ENCODE measurements at places on chromosomes 2 and 18. TPM values are rescaled to one million over a fixed set of nuclear protein-coding genes. Genes with fewer than 3 reads are reported as not detected.

STARD6 gene
- not detected for total RNA-seq

SCYGR3 gene
- total RNA-seq: not detected

GLS gene
- total RNA-seq: 292 TPM

TRABD2A gene
- 93.7 TPM for total RNA-seq

TPGS2 gene
- total RNA-seq: 30.3 TPM

RNF125 gene
- total RNA-seq: 72.6 TPM

PDE11A gene
- not detected for total RNA-seq

NMUR1 gene
- total RNA-seq: 0.55 TPM

DNA sequence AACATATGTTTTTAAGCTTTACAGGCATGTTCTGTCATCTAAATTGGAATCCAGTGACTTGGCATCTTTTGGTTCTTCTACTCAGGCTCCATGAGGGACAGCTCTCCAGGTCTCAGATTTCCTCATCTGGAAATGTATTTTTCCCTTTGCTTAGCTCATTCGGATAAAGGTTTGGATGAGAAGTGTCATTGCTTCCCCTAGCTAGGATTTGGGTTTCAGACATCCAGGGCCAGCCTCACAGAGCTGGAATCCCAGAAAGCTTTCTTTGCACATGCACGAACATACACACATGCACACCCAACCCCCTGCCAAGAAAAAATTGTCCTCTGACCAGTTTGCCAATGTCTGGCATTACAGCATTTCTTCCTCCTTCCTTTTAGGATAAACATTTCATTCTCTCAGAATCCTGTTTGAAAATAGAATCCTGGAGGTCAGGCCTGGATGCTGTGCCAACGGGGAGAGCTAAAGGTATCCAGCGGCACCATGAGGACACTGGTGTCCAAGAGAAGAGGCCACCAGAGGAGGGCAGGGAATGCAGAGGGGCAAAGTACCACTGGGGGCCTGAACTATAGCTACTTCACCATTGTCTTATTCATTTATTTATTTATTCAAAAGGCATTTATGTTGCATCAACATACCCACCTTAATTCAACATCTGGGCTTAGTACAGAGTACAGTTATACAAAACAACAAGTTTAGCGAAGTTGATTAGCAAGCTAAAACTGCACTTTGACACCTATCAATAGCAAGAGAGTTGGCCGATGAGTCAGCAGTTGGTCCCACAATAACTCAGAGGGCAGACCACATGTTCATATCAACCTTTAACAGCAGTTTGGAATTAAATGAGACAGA lies 97.9 kb upstream of the ATL2 start:
- DNase-seq: no peak

- DNase-seq: no peak
Observed at GRCh38 chr2:154425994-154426393, 272.5 kb upstream of the KCNJ3 start.

- DNase-seq: no peak
Observed at GRCh38 chr2:37600735-37601134, 70.7 kb downstream of the CDC42EP3 start.

GRCh38 chr2:2742726-2743125 lies 411.7 kb upstream of the MYT1L start:
- DNase-seq: no peak

DNA sequence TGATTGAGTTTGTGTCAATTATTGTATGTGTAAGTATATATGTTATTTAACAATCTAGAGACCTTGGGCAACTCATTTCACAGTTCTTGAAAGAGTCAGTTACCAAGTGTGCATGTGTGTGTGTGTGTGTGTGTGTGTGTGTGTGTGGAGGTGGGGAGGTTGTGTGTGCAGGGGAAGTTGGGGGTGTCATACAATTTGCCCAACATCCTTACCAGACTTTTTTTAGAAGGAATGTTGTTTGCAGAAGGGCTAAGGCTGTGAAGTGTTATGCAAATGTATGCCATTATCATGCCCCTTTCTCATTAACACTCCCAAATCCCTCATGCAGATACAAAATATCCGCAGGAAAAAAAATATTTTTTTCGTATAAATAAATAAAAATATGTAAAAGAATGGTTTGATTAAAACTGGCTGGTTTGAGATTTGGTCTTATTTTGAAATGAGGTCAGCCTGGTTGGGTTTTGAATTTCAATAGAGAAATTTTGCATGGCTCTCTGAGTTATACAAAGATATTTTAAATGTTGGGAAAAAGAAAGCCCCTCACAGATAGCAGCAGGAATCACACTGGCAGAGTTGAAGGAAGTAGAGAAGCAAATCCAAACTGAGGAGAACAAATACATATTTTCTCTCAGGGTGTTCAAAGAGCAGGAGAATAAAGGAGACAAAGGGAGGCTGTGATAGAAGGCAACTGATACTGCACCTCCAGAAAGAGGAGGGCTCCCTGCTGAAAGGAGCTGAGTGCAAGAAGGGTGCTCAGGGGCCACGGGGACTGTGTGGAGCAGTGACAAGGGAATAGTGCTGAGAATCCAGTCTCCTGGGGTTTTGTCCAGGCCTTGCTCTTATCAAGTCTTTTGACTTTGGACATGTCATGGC lies 1365.5 kb upstream of the CELF4 start:
- DNase-seq: no peak

- DNase-seq: no peak
Observed at GRCh38 chr2:75031906-75032803, 73.7 kb downstream of the POLE4 start.

- no peak for DNase-seq
Observed at GRCh38 chr2:161407597-161407996, 8.5 kb upstream of the TBR1 start.

DNA sequence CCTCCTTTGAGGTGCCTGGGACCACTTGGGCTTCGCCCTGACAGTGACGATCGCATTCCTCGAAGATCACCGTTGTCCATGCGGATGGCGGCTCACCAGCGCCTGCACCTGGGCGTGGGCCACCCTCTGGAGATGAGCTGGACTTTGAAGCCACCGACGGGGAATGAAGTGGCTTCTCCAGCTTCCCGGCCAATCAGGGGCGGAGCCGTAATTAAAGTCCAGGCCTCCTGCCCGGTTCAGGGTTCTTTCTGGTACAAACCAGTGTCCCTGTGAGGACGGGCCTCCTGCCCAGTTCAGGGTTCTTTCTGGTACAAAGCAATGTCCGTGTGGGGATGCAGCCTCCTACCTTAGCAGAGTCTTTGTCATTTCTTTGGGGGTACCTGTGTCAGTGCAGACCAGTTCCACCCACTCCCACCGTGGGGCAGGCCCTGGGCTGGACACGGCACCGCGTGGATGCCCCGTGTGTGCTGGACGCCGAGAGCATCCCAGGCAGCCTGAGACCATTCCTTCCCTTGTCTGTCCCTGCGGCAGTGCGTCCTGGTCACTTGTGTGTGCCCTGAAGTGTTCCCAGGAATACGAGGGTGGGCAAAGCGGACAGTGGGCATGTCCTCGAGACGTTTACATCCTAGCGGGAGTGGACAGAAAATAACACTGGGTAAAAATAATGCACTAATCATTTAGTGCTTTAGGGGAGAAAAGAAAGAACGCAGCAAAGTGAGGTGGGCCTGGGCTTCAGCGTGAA lies 55.0 kb downstream of the KCNG2 start:
- DNase-seq: no peak

DNA sequence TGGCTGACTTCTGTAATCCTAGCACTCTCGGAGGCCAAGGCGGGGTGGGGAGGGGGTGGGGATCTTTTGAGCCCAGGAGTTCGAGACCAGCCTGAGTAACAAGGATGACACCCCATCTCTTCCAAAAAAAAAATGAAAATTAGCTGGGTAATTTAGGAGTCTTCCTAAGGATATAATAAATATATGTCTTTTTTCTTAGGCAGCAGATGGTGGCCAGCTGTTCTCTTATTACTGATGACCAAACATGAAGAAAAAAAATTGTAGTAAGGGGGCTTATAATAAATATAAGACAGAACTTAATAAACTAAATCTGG lies 4.2 kb upstream of the IMPA2 start:
- no peak for DNase-seq

- DNase-seq: no peak
Observed at GRCh38 chr18:48407358-48407757, 1.8 kb downstream of the ZBTB7C start.

DNA sequence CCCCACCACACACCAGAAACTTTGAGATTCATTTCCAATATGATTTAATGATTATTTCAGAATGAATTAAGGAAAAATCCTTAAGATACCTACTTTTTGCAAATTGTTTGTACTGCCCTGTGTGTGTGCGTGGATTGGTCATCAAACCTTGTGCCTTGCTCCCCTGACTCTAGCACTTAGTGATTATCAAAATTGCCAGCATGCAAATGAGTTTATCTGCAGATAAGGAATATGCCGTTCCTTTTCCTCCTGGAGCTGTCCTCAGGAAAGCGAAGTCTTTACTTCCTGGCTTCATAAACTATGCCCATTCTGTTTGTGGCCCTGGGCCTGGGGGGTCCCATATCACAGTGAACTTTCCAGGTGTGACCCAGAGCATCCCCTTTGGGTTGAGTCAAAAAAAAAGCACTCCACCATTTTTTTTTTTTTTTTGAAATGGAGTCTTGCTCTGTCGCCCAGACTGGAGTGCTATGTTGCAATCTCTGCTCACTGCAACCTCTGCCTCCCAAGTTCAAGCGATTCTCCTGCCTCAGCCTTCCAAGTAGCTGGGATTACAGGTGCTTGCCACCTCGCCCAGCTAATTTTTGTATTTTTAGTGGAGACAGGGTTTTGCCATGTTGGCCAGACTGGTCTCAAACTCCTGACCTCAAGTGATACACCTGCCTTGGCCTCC lies 11.4 kb downstream of the CHMP1B start:
- no peak for DNase-seq

GRCh38 chr2:142992840-142993239 lies 115.4 kb downstream of the KYNU start:
- no peak for DNase-seq

DNA sequence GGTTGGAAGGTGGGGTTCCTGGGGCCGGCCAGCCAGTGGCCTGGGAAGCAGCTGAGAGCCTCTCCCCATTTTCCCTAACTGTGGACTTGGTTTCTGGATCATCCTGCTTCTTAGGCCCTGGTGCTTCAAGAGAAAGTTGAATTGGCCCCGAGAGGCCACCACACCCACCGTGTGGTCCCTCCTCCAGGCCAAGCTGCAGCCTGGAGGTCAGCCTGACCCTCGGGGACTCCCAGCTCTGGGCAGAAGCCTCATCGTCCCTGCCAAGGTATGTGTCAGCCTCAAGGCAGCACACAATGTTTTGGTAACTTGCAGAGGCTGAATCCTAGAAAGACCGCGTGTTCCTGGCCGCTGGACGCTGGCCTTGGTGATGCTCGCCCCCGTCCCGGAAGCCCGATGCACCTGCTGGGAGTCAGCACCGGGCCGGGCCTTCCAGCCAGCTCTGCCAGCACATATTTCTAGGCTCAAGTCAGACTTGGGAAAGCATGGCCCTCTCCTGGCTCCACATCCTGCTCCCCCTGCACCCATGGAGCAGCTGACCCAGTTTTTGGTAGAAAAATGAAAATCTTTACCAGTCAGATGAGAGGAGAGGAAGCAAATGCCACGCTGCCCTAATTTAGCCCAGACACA lies 72.6 kb downstream of the ACTR2 start:
- DNase-seq: no peak

- DNase-seq: no peak
Observed at GRCh38 chr2:205706769-205707381, 24.6 kb downstream of the NRP2 start.

DNA sequence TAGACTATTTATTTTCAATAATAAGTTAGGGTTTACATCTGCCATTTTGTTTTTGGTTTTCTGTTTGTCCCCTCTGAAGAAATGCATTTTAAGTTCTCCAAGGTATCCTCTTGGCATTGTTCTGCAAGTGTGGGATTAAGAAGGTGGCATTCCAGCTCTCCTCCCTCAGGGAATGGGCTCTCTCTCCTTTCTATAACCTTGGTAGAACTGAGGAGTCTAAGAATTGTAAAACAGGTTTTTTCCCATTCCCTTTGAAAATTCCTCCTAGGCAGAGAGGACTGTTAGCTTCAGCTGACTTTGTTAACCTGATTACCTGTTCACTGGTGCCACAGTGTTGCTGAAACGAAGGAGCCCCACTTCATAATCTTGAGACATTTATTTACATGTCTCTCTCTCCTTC lies 26.1 kb upstream of the RAB1A start:
- DNase-seq: no peak

GRCh38 chr2:142190805-142191204 lies 60.0 kb upstream of the LRP1B start:
- DNase-seq: no peak

DNA sequence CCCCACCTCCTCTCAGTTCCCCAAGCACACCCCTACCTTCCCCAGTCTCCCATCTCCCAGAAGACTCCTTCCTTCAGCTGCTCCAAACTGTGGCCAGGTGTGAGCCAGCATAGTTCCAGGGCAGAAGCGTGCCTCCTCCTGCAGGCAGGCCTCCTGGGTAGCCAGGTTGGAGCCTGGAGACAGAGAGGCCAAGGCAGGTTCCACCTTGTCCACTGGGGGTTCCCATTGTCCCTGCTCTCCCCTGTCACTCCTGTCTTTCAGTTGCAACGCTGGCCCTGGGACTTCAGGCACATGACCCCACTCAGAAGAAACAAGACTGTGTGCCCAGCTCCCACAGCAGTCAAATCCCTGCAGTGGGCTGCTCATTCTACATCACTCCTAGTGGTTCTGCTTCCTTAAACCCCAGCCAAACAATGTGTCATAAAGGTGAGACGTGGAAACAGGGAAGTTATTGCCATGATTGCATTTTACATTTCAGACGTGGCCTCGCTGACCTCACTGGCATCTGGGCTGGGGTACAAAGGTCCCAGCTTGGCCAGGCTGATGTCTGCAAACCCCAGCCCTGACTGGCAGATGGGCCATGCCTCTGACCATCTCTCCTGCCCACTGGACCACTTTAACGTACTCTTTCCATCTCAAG lies 96.5 kb upstream of the BOD1L2 start:
- no peak for DNase-seq

GRCh38 chr2:6800553-6800952 lies 65.2 kb downstream of the CMPK2 start:
- no peak for DNase-seq

DNA sequence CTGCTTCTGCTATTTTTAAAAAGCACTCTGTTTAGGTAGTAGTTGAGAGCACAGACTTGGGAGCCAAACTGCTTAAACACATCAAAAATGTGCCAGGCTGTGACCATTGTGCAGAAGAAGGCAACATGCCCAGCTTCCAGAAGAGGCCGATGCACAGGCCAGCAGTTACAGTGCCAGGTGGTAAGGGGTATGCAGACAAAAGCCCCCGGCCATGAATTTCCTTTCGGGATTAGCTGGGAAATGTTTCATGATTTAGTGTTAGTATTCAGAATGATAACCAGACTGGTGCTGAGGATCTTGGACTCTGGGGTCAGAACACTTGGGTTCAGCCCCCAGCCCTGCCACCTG lies 40.0 kb upstream of the ATG16L1 start:
- no peak for DNase-seq

GRCh38 chr2:173749315-173749714 lies 215.9 kb downstream of the SP3 start:
- no peak for DNase-seq

DNA sequence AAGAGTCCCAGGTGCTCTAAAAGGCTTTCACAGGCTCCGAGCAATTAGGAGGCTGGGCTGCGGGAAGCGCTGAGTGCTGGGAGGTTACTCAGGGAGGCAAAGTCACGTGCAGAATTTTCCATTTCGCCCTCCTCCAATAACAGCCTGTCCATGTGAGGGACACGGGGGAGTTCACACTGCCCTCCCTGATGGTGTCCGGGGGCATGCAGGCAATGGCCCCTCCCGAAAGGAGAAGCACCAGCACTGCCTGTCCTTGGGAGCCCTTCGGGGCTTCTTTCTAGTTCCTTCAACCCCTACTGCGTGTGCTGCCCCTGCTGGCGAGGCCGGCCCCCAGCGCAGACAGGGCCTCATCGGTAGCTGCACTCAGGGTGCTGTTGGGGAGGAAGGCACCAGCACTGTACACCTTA lies 63.1 kb upstream of the HPCAL1 start:
- DNase-seq: no peak
